ENCODE measurements at places on chromosomes 4 and X. TPM values are rescaled to one million over a fixed set of nuclear protein-coding genes. Genes with fewer than 3 reads are reported as not detected.

CTAG2 gene
- 4.2 TPM for total RNA-seq

TDO2 gene
- 0.23 TPM for total RNA-seq

- no peaks in the 10 kb centered on the region for H3K36me3 ChIP-seq
- no peaks in the 10 kb centered on the region for H3K27me3 ChIP-seq
- H3K4me1 ChIP-seq = no peaks in the 10 kb centered on the region
These were observed 15.9 kb upstream of the EMCN start for GRCh38 chr4:100533741-100534140.

- no peak for DNase-seq
- H3K36me3 ChIP-seq = no peaks in the 10 kb centered on the region
- H3K4me1 ChIP-seq = no peaks in the 10 kb centered on the region
- no peak overlapping the region for H3K4me3 ChIP-seq
These were observed 78.2 kb downstream of the FAM47A start for GRCh38 chrX:34053931-34054330.

GRCh38 chr4:55592014-55592413 lies at the start of gene PDCL2:
PDCL2 (minus strand) TSS chr4:55592245; CDS start chr4:55592109, 136 bp downstream.
- no peak within 1 kb of the TSS for H3K27ac ChIP-seq
- no peak within 1 kb of the TSS for H3K4me3 ChIP-seq
- no peaks in the 10 kb centered on the region for H3K27me3 ChIP-seq
- H3K36me3 ChIP-seq = 0 out of 2 replicates have a peak, but pooled peaks cover 2% of the 10 kb centered on the region
- H3K4me1 ChIP-seq = no peaks in the 10 kb centered on the region
- no peak for DNase-seq

GRCh38 chr4:11415409-11416070 lies 13.2 kb downstream of the HS3ST1 start:
- DNase-seq = no peak
- H3K27ac ChIP-seq = no peak overlapping the region
- H3K27me3 ChIP-seq = peaks cover 2% of the 10 kb centered on the region
- no peaks in the 10 kb centered on the region for H3K4me1 ChIP-seq
- H3K36me3 ChIP-seq = no peaks in the 10 kb centered on the region

SMARCA1 gene
- total RNA-seq = 82.0 TPM

GRCh38 chr4:142383800-142384470 lies 462.2 kb downstream of the INPP4B start:
- no peak for DNase-seq
- no peak overlapping the region for H3K4me3 ChIP-seq
- H3K27ac ChIP-seq = no peak overlapping the region
- no peaks in the 10 kb centered on the region for H3K36me3 ChIP-seq
- H3K4me1 ChIP-seq = peaks cover 20% of the 10 kb centered on the region
- H3K27me3 ChIP-seq = no peaks in the 10 kb centered on the region

CACNA1F gene
- not detected for total RNA-seq

DGAT2L6 gene
- not detected for total RNA-seq

- no peaks in the 10 kb centered on the region for H3K36me3 ChIP-seq
- H3K27ac ChIP-seq = no peak overlapping the region
- no peaks in the 10 kb centered on the region for H3K4me1 ChIP-seq
- H3K4me3 ChIP-seq = no peak overlapping the region
These were observed 381.0 kb upstream of the BOD1L1 start for GRCh38 chr4:14008494-14008893.

- H3K36me3 ChIP-seq = no peaks in the 10 kb centered on the region
- DNase-seq = no peak
- no peak overlapping the region for H3K27ac ChIP-seq
- H3K4me1 ChIP-seq = no peaks in the 10 kb centered on the region
- no peaks in the 10 kb centered on the region for H3K27me3 ChIP-seq
These were observed 74.5 kb upstream of the HS3ST1 start for GRCh38 chr4:11503166-11503565.

- no peak overlapping the region for H3K4me3 ChIP-seq
- H3K4me1 ChIP-seq = peaks cover 13% of the 10 kb centered on the region
- no peak for DNase-seq
- H3K27ac ChIP-seq = no peak overlapping the region
- peaks cover 90% of the 10 kb centered on the region for H3K36me3 ChIP-seq
These were observed 170.5 kb downstream of the CDS1 start for GRCh38 chr4:84753321-84753972.

DNA sequence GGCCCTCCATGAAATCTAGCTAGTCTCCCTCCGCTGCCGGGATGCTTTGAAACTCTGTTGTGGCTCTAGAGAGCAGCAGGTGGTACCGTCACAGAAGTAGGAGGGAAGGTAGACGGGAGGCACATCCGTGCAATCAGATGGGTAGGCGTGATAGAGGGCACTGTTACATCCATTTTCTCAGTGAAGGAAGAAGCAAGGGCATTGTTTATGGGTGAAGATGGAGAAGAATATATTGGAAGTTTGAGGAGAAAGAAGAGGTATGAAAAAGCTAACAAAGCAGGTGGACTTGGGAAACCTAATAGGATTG lies 1.3 kb downstream of the ANAPC4 start:
- DNase-seq = no peak
- peak overlapping the region; percentile 80 for H3K4me3 ChIP-seq
- no peak overlapping the region for H3K27ac ChIP-seq
- peaks cover 35% of the 10 kb centered on the region for H3K36me3 ChIP-seq
- peaks cover 10% of the 10 kb centered on the region for H3K4me1 ChIP-seq

DNA sequence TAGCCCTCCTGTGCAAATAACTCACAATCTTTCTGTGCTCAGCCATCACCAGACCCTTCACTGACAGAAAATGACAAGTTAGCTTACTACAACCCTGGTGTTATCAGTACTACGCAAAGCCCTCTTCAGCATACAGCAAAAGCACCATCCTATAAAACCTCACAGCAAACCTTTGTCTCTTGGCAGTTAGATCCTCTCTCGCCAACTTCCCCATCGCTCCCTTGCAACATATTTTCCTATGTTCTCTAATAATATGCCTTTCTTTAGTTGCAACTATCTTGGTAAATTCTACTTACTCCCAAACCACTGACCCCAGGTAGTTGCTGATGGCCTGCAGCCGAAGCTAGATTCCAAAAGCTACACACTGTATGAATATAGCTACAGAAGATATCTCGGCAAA lies 856.9 kb upstream of the FRG1 start:
- no peak overlapping the region for H3K27ac ChIP-seq
- H3K27me3 ChIP-seq = no peaks in the 10 kb centered on the region
- H3K4me3 ChIP-seq = no peak overlapping the region
- H3K4me1 ChIP-seq = no peaks in the 10 kb centered on the region
- no peak for DNase-seq

Data from SJCRH30 (cell line).